Suprapubic skin (tissue), 4 donors: ENCODE measurements at places on chromosomes 3 and 15.

DNA sequence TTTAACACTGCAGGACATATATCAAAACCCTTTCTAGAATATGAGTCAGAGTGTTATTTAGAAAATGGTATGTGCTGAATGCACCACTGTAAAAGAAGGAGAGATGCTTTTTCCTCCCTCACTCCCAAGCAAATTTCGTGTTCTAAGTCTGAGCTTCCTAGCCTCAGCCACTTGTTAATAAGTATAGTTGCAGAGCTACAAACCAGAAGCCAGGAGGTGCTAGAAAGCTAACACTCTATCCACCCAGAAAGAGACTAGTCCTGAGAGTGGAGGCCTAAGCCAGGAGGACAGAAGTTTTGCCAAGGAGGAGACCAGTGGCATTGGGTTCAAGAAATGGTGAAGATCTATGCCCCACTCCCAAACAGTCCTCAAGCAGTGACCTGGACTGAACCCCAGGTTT lies 40.5 kb upstream of the GYG1 start:
- DNase-seq, result no peak

- no peak for DNase-seq
These were observed 36.0 kb downstream of the USP13 start for GRCh38 chr3:179688850-179689249.

DNA sequence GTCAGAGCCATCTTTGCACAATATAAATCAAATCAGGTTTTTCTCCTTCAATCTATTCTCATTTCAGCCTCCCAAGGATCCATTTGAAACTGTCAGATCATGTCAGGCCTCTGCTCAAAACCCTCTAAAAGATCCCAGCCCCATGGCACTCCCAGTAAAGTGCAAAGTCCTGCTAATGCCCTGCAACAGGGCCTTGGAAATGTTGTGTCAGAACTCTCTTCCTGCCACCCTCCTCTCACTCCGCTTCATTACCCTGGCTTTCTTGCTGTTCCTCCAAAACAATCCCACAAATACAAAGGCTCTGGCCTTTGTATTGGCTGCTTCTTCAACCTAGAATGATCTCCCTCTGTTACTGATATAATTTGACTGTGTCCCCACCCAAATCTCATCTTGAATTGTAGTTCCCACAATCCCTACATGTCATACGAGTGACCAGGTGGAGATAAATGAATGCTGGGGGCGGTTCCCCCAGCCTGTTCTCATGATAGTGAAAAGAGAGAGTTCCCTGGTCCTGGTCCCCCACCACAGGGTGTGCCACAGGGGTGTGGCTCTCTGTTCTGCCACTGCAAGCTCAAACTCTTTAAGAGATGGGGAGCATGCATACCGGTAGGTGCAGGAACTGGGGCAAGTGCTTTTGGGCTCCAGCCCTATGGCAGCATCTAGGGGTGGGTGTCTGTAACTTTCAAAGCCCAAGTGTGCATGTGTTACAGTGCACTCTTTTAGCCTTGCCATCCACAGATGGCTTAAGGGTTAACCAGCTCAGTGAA lies 22.9 kb upstream of the TRA2B start:
- no peak for DNase-seq

- no peak for DNase-seq
These were observed 64.3 kb upstream of the MEX3B start for GRCh38 chr15:82110144-82110543.

DNA sequence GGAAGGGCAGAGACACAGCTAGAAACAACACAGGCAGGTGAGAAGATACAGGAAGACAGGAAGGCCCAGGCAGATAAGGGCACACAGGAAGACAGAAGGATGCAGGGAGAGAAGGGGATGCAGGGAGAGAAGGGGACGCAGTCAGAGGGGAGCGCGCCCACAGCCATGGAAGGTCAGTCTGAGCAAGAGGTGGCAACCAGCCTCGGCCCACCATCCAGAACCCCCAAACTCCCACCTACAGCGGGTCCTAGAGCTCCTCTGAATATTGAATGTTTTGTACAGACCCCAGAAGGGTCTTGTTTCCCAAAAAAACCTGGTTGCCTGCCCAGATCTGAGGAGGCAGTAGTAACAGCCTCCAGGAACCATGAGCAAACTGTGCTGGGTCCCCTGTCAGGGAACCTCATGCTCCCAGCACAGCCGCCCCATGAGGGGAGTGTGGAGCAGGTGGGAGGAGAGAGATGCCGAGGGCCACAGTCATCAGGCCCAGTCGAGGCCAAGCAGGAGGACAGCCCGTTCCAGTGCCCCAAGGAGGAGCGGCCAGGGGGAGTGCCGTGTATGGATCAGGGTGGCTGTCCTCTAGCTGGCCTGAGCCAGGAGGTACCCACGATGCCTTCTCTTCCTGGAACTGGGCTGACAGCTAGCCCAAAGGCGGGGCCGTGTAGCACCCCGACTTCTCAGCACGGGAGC lies 27.6 kb upstream of the SLC28A1 start:
- DNase-seq, result no peak

DNA sequence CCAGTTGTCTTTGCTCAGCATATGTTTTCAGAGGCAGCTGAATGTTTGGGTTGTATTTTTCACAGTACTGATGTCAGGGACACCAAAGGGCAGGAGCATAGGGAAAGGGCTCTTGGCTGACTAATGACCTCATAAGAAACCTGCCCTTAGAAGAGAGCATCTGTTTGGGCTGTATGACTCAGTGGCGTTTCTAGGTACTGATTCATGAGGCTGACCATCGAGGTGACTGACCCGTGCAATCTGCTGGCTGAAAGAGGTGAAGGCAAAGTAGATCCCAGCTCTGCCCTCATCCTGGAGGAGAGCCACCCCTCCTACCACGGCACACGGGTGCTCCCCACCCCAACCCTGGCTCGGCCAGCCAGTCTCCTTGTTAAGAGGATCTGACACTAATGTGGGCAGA lies 8.3 kb downstream of the LMCD1 start:
- DNase-seq, result no peak

- DNase-seq, result peak; percentile 69
These were observed 1.0 kb upstream of the IGF2BP2 start for GRCh38 chr3:185825639-185826481.

GRCh38 chr15:80404057-80404760 lies at the start of gene ARNT2:
Gene ARNT2, plus strand, starts transcription at chr15:80404382. Its CDS starts 134 bp downstream, at chr15:80404516.
- no peak for DNase-seq

DNA sequence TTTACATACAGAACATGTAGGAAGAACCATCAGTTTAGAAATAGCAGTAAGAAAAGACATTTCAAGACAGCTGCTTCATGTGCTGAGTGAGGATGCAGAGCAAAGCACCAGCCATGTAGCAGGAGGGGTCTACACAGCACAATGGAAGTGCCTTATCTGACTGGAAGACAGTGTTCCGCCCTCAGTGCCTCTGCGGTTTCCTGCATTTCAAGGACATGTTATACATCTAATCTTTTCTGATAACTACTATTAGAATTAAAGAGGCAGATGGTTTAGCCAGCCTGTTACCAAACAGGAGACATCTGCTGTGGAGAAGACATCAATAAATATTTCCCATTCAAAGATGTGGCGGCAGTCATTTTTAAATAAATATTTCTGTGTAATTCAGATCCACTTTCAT lies 10.6 kb downstream of the LSG1 start:
- DNase-seq, result no peak

DNA sequence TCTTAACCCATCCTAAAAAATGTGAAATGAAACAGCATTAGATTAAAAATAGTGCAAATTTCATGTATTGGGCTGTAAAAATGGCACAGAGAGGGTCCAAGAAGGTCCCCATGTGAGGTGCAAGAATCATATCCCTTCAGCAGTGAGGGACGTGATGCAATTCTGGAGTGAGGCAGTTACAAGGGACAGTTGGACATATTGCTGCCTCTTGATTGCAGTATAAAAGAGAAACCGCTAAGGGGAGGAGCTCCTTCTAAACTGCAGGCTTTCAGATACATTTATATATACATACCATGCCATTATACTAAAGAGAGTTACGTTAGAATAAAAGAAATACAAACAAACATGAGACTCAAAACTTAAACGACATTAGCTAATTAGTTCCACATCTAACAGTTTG lies 304.2 kb upstream of the CTNNB1 start:
- no peak for DNase-seq

DNA sequence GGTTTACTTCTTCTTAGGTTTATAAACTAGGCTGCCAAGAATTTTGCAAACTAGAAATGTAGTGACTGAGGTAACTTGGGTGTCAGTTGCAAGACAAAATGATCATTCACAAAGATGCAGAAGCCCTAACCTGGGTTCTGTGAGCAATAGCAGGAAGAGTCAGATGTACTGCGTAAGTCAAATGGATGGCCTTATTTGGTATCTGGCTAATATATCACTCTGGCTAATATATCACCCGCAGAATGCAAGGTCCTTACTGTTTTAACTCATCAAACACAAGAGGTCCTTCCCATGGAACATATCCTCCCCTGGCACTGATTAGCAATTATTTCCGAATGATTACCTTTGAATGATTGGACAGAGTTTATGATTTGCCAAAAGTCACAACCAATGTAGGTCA lies 37.4 kb downstream of the RBMS3 start:
- no peak for DNase-seq

DNA sequence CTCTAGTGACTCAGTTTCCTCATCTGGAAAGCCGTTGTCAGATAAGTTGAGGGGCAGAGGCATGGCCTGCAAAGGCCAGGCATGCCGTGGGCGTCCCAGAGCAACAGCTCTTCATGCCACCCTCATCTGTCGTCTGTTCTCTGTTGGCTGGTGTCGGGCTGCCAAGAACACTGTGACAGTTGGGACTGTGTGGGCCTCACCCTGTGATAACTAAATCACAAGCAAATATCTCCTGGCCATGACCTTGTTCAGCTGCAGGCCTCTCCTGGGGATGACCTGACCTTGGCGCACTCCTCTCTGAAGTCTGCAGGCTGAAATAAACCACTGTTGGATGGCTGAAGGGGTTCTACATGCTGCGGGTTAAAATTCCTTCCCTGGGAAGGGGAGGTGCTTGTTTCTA lies 145.9 kb downstream of the SHQ1 start:
- DNase-seq, result no peak

DNA sequence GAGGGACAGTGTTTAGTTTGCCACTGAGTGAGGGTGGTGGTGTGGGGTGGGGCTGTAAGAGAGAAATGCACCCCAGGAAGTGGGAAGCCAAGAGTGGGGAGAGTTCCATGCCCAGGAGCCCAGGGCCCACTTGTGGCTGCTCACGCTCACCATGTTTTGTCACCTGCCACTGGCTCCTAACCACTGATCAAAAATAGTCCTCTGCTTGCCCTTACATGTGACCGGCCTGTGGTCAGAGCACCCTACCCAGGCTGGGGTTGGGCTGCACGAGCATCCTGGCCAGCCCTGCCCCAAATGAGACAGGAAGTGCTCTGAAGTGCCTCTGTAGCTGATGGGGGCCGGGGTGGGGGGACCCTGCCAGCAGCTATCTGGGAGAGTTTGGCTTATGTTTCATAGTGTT lies 216.3 kb downstream of the RPLP1 start:
- DNase-seq, result no peak

DNA sequence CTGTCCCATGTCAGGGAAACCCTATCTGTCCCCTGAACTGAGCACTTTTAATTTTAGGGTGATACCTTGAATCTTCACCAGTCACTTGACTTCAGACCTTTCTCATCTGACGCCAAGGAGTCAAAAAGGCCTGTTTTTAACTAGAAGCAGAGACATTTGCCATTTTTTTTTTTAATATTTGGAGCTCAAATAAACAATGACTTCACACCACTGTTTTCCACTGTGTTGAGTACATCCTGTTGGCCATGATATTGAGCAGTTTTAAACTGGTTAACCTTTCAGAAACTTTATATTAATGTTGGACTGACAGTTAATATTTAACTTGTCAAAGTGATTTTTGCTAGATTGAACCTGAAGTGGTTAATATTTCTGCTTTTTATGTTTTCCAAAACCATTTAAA lies 28.2 kb downstream of the DAG1 start:
- DNase-seq, result no peak

DNA sequence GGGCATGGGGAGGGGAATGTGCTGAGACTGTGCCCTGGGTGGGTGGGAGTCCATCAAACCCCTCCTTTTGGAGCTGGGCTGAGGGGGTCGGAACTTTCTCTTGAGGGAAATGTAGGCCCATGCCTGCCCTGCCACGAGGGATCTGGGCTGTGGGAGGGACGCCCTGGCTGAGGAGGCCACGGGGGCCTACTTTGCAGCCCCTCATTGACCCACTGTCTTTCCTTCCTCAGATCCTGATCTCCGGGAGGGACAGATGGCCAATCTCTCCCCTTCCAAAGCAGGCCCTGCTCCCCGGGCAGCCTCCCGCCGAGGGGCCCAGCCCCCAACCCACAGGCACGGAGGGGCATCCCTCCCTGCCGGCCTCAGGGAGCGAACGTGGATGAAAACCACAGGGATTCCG lies 25.3 kb downstream of the LOXL1 start:
- DNase-seq, result peak; percentile 64

- DNase-seq, result no peak
These were observed 48.4 kb downstream of the ARHGEF3 start for GRCh38 chr3:56753206-56753820.

GRCh38 chr3:23723930-23724329 lies 81.8 kb upstream of the UBE2E1 start:
- DNase-seq, result no peak

DNA sequence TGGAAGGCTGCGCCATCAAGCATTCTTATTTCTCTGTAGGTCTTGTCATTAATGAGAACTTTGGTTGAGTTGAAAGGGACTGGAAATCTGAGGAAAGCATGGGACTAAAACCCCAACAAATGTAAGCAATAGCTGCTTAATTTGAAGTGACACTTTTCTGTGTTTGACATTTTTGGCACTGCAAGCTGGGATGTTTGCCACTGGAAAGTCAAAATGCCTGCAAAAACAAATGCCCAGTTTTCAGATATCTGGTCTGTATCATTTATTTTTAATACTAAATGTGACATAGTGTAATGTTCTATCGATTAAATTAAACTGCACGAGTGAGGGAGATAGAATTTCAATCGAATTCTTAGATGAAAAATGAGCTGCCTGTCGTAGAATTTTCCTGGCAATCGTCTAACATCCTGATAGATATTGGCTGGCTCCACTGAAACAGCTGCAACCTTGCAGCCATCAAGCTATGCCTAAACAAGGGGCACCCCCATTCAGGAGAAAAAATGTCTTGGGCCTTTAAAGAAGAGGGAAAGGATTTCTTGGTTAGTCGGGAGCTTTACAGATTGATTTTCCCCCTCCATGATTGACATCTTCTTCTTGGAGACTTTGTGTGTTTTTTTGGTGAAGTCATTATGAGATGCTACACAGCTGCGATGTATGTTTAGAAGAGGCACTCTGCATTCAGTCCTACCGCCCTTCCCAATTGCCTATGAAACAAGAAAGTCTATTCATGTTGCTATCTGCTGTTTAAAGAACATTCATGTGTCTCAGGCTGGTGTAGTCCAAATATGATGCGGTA lies 316.7 kb upstream of the TBL1XR1 start:
- DNase-seq, result no peak

- no peak for DNase-seq
These were observed 610 bp downstream of the LIPC start for GRCh38 chr15:58432401-58432800.
